ENCODE measurements at places on chromosomes 1 and 21.

GRCh38 chr21:28089599-28090441 lies 902.9 kb downstream of the LTN1 start:
- DNase-seq, result no peak

- no peak for DNase-seq
These were observed 75.5 kb upstream of the DYNLT5 start for GRCh38 chr1:66676613-66677298.

- no peak for DNase-seq
These were observed 83.3 kb upstream of the TNR start for GRCh38 chr1:175826705-175827104.

- DNase-seq, result no peak
These were observed 206.4 kb upstream of the FOXD3 start for GRCh38 chr1:63116016-63116415.

GRCh38 chr1:7752512-7753417 lies 18.3 kb upstream of the VAMP3 start:
- peak; percentile 55 for DNase-seq

DNA sequence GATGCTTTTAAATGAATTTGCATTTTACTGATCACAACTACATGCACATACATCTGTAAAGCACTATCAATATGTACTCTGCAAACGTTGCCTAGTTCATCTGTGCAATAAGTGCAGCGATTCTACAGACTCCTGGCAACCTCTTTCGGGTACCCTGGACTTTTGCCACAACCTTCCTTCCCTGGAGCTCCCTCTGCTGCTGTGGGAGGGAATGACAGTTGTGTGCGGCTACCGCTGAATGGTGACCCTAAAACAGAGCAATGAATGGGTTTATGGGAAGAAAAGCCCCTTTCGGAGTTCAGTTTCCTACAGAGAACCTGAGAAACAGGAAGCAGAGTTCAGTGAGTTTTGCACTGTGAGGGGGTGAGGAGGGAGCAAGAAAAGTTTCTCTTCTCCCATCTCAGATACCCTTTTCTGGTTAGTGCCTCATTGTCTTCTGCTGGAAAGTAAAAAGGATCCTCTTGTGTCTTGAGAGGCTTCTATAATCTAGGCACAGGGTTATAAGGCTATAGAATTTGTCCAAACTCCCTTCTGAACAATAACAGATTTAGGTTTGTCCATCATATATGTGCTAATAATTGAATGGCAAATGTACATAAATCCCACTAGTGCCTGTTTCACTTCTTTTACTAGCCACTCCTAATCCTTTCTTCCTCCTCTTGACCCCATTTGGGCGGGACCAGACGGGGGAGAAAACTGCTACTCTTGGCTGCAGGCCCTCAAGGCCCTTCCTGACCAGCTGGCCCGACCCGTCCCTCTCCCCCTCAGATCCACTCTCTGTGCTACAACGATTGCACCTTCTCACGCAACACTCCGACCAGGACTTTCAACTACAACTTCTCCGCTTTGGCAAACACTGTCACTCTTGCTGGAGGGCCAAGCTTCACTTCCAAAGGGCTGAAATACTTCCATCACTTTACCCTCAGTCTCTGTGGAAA lies 19.8 kb upstream of the SARS1 start:
- DNase-seq, result peak; percentile 12

GRCh38 chr1:98368995-98369394 lies 292.5 kb upstream of the SNX7 start:
- DNase-seq, result no peak

GRCh38 chr1:179938752-179939151 lies 15.9 kb upstream of the CEP350 start:
- DNase-seq, result no peak

DNA sequence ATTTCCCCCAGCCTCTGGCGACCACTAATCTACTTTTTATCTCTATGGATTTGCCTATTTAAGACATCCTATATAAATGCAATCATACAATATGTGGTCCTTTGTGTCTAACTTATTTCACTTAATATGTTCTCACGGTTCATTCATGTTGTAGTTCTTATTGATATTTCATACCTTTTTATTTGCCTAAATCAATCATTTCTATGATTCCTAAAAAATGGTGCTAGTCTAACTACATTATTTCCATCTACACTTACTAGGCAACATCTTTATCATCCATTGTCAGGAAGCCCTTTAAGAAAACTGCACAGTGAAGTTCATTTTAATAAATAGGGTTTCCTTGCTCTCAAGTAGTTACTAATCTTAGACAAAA lies 380 bp upstream of the FBXO28 start:
- no peak for DNase-seq

DNA sequence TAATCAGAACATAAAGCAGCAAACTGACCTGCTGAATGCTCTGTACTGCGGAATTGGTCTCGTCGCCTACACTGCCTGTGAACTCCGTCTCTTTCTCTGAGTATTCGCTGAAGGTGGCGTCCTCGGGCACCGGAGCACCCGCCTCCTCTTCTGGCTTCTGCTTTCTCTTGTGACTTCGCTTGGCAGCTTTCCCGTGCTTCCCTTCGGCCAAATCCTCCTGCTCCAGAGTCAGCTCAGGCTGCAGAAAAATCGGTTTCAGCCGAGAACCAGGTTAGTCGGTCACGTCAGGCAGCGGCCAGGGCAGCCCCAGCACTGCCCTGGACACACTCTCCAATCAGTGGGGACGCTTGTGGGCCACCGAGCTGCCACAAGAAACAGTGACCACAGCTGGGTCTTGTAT lies 35.8 kb upstream of the RIPK4 start:
- DNase-seq, result no peak

GRCh38 chr1:36603461-36603860 lies 120.7 kb upstream of the CSF3R start:
- DNase-seq, result no peak

GRCh38 chr21:43865540-43866259 lies 677 bp downstream of the AGPAT3 start:
- no peak for DNase-seq

DNA sequence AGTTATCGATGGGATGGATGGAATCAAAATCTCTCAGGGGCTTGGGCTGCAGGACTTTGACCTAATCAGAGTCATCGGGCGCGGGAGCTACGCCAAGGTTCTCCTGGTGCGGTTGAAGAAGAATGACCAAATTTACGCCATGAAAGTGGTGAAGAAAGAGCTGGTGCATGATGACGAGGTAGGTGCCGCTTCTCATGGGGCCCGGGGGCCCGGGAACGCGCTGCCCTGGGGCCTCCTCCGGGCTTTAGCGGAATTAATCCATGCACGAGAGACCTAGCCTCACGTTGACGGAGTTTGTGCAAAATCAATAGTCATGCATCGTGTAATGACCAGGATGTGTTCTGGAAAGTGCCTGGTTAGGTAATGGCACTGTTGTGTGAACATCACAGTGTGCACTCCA lies 43.8 kb downstream of the FAAP20 start:
- no peak for DNase-seq

DNA sequence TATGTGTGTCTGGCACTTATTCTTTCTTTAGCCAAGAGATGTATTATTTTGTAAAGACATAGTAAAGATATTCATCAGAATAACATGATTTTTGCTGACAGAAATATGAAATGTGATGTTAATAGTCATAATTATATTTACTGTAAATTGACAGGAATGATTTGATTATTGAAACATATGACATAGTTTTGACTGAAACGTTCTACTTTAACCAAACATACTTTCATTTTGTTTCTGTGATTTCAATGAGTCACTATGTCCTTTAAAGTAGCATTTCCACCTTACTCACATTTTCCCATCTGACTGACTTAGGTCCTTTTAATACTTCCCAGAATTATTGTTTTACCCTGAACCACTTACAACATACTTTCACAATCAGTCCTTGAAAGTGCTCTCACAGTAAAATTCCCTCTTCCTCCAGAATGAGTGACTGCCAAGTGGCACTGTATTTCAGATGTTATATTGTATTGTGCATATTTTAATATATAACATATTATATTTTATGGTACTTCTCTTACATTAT lies 437.9 kb downstream of the NCAM2 start:
- no peak for DNase-seq

- no peak for DNase-seq
These were observed 40.3 kb downstream of the MAP10 start for GRCh38 chr1:232845406-232845955.

- no peak for DNase-seq
These were observed 979 bp downstream of the PIGM start for GRCh38 chr1:160030657-160031364.

DNA sequence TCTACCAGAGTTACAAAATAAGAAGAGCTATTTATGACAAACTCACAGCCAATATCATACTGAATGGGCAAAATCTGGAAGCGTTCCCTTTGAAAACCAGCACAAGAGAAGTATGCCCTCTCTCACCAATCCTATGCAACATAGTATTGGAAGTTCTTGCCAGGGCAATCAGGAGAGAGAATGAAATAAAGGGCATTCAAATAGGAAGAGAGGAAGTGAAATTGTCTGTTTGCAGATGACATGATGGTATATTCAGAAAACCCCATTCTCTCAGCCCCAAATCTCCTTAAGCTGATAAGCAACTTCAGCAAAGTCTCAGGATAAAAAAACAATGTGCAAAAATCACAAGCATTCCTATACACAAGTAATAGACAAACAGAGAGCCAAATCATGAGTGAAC lies 1169.5 kb downstream of the AMY1C start:
- no peak for DNase-seq

DNA sequence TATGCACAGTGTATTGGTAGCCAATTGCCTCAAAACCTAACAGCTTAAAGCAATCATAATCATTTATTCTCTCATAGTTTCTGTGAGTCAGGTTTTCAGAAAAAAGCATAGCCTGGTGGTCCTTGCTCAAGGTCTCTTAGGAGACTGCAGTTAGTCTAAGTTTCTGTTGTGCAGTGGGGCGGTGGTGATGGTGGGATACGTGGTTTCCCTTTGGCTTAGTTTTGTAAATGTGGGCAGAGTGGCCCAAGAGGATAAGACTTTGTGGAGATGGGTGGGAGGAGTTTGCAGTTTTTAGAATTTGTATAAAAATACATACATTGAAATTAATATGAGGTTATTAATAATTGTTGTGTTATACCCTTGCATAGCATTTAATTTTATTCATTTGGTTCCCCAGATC lies 68.6 kb downstream of the NOS1AP start:
- DNase-seq, result no peak

DNA sequence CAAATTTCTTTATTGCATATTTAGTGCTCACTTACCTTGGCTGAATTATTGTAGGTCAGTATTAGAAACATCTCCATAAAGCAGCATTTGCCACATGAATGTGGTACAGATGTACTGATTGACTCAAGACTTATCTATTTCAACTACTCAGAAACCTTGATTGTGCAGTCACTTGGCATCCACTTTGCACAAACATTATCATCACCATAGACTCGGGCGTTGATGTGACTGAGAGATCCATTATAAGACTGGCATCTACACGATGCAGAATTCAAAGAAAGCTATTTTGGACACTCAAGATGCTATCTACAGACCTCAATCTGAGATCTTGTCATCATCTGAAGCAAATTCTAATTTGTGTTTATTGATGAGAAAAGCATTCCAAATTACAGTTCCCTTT lies 102.8 kb upstream of the USP25 start:
- no peak for DNase-seq
